D341Med (cell line): ENCODE measurements at places on chromosomes 6 and 20.

- no peak for DNase-seq
These were observed 2.7 kb upstream of the WFDC11 start for GRCh38 chr20:45672765-45673164.

- DNase-seq, result no peak
These were observed 311.7 kb upstream of the JAG1 start for GRCh38 chr20:10985536-10985935.

GRCh38 chr6:37141281-37142049 is 28.5 kb upstream of the PIM1 start:
- DNase-seq, result no peak

DNA sequence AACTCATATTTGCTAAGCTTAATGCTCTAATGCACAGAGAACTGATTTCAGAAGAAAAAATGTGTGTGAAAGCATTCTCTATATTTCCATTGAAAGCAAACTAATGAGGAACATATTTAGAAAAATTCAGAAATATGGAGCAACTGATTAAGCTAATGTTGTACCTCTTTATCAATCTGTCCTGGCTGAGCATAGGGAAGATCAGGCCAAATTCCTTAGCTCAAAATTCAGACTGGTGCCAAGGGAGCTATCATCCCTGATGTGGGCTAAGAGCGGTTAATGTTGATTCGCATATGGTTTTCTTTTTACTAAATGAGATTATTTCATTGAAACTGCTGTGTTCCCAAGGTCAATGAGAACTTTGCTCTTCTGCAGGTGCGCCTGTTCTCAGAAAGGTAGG is 93.9 kb upstream of the HS3ST5 start:
- no peak for DNase-seq

- DNase-seq, result no peak
These were observed 120.0 kb downstream of the TMEM242 start for GRCh38 chr6:157203312-157203744.
